ENCODE measurements at places on chromosomes 16 and 17.
A peak's percentile ranks its signal among the peaks of the same experiment; 100 is the strongest.

- no peak for DNase-seq
These were observed 76.1 kb upstream of the SDK2 start for GRCh38 chr17:73720187-73720834.

DNA sequence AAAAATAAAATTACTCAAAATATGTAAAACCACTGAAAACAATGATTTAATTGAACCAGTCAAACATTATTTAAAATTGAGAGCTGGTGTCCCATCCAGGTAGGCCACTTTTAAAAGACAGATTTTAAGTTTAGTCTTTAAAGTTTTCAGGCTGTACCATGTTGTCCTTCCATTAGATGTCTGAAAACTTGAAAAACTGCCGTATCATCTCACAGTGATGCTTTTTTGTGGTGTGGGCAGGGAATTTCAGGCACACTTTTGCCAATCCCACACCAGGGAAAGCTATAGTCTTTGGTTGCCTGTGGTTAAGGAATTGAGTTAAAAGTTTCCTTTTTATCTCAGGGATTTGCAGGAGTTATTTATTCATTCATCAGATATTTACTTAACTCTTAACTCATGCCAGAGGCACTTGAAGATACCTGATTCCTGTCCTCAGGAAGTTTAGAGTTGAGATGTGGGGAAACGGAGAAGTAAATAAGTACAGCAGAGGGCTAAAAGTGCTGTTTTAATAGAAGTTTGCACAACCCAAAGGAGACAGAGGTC lies 3.2 kb downstream of the SNTB2 start:
- no peak for DNase-seq

GRCh38 chr16:84763629-84764028 lies 56.2 kb upstream of the CRISPLD2 start:
- no peak for DNase-seq

GRCh38 chr16:72815348-72816318 lies 232.3 kb downstream of the ZFHX3 start:
- no peak for DNase-seq

DNA sequence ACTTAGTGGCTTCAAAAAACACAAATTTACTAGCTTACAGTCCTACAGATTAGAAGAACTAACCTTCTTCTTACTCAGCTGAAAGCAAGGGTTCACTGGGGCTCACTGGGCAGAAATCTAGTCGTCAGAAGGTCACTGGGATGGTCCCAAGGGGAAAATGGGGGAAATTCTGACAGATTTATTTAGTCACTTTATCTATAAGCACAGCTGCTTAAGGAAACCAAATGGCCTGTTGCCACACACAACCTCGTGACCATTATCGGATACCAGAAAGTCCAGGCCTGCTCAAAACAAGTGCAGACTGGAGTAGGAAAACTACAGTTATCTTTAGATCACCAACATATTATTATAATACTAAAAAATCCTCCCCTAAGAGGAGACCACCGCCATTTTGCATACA lies 374.6 kb upstream of the ASIC2 start:
- no peak for DNase-seq

DNA sequence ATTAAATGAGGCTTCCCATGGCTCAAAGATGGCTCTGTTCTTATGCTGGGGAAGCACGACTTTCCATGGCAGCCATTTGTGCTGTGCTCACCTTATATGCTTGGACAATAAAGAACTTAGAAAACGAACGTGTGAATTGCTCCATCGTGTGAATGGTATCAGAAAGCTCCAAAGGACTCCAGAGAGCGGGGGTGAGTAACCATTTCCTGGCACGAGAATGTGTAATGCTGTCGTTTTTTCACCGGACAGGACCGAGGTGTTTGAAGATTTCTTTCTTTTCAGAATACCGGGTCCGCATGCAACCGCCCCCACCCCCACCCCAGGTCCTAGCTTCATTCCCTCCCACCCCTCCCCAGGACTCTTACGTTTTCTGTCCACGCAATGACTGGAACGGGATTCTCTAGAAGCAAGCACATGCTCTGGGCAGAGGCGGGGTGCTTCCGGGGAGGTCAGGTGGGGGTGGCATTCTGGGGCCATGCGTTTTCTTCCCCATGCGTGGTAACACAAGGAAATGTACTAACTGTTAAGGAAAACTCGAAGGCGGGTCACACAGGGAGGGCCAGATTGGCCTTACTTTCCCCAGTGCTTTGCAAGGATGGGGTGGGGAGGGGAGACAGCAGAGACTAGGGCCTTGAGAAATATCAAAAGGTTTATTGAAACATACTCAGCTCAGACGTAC lies 26.2 kb downstream of the GPRC5B start:
- DNase-seq = no peak

- DNase-seq = no peak
These were observed 510 bp upstream of the RAB40B start for GRCh38 chr17:82698974-82699442.

- no peak for DNase-seq
These were observed 39.4 kb upstream of the SMPD3 start for GRCh38 chr16:68487669-68488068.

GRCh38 chr16:35391328-35391727 lies 1931.9 kb downstream of the TP53TG3F start:
- no peak for DNase-seq

- no peak for DNase-seq
These were observed 303.7 kb downstream of the ZFHX3 start for GRCh38 chr16:72744076-72744793.

- DNase-seq = no peak
These were observed 134.7 kb downstream of the RBFOX3 start for GRCh38 chr17:79476074-79476652.

GRCh38 chr16:79430191-79430678 lies 170.3 kb downstream of the MAF start:
- DNase-seq = no peak

DNA sequence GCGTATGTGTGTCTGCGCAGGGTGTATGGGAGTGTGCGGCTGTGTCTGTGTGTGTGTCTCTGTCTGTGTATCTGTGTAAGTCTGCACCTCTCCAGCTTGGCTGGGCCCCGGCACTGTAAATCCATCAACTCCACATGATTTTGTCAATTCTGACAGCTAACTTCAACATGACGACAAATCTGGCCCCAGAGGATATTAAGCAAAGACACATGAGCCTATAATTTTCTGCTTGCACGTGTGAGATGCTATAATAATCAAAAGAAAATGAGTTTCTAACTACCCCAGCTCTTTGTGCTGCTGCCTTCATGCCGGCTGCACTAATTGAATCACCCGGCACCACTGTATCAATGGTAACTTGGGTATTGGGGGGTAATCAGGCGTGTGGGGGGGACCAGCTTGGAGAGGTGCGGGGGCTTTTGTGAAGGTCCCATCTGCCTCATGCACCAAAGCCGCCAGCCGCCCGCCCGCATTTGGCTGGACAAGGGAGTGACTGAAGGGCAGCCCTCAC lies 57.6 kb upstream of the LHX1 start:
- DNase-seq = no peak

- DNase-seq = peak; percentile 45
These were observed 26.3 kb downstream of the NFE2L1 start for GRCh38 chr17:48074322-48075081.

GRCh38 chr17:1147664-1148063 lies 32.1 kb downstream of the ABR start:
- DNase-seq = no peak

DNA sequence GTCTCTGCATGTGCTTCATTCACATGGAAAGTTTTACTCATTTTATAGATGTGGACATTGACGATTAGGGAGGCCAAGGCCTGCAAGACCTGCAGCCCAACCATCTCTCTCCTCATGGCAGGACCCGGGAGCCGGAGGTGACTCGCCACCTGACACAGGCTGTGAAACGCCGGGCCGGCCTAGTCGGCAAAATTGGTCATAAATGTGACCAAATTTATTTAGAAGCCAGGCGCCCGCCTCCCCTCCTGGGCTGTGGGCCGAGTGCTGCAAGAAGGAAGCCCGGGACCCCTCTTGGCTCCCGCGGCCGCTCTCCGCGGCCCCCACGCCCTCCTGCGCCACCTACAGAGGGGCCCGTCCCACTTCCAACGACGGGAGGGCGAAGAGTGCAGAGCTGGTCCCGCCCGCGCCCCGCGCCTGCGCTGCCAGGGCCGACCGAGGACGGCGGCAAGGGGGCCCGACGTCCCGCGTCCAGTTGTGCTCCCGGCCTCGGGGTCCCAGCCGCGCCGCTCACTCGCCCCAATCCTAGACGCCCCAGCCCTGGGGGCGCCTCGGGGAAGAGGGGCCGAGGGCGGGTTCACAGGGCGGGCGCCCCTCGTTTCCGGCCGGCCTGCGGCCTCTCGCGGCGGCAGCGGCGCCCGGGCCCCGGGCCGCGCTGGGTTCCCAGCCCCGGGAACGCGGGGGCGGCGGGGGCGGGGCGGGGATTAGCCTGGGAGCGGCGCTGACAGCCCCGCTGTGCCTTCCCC lies 47.5 kb downstream of the WNT3 start:
- no peak for DNase-seq

DNA sequence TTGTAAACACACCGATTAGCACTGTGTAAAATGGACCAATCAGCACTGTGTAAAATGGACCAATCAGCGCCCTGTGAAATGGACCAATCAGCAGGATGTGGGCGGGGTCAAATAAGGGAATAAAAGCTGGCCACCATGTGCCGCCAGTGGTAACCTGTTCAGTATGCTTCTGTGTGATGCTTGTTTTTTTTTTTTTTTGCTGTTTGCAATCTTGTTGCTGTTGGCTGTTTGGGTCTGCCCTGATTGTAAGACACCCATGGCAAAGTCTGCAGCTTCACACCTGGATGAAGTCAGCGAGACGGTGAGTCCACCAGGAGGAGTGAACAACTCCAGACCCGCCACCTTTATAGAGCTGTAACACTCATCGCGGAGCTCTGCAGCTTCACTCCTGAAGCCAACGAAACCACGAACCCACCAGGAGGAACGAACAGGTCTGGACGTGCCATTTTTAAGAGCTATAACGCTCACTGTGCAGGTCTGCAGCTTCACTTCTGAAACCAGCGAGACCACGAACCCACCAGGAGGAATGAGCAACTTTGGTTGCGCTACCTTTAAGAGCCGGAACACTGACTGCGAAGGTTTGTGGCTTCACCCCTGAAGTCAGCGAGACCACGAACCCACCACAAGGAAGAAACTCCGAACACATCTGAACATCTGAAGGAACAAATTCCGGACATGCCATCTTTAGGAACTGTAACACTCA lies 85.0 kb upstream of the MED9 start:
- DNase-seq = no peak

DNA sequence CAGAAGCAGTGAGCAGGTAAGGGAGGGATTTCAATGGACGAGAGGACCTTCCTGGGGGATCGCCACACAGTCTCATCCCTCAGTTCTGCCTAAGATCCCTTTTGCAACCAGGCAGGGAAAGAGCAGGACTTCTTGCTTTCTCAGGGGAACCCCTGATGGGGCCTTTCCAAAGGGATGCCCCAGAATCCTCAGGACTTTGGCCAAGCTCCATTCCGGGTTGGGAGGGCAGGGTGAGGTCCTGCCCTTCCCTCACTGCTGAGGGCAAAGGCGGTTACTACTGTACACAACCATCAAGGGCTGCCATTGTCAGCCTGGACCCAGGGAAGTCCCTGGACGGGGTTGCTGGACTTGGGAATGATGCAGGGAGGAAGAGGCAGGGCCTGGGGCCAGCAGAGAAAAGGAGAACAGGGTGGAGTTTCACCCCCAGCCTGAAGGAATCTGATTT lies 9.7 kb downstream of the PRR29 start:
- DNase-seq = no peak

DNA sequence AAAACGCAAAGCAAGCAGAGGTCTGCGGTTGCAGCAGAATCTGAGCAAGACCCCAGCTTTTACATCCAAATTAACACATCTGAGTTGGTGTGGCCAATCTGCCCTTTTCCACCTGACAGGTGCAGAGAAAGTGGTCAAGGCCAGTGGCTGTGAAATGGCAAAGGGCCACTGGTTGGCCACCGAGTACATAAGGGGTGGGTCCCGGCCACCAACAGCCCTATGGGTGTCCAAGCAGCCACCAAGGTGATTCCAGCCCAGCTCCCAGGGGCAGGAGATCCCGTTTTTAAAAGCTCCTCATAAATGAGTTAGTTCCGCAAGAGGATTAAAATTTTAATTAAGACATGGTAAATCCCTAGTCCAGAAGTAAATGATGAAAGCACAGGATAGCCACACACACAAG lies 29.1 kb downstream of the USP7 start:
- no peak for DNase-seq

GRCh38 chr17:55769625-55770000 lies 18.8 kb downstream of the PCTP start:
- DNase-seq = no peak

DNA sequence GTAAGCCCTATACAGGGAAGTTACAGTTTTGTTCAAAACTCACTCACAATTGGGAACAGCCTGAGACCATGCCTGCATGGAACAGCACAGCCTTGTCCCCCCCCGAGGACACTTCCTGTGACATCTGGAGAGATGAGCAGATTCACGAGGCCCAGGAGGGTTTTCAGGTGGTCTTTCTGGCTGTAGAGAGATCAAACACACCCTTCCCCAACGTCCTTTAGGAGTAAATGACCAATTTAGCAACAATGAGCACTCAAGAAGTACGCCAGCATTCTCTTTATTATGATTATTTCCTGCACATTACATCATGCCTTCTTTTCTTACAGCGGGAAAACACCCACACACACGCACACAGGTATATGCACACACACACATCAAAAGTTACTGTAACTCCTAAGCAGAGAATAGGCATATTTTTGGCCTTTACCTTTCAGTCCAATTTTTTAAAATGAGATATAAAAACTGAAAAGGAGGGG lies 39.0 kb downstream of the ADCY9 start:
- DNase-seq = no peak

DNA sequence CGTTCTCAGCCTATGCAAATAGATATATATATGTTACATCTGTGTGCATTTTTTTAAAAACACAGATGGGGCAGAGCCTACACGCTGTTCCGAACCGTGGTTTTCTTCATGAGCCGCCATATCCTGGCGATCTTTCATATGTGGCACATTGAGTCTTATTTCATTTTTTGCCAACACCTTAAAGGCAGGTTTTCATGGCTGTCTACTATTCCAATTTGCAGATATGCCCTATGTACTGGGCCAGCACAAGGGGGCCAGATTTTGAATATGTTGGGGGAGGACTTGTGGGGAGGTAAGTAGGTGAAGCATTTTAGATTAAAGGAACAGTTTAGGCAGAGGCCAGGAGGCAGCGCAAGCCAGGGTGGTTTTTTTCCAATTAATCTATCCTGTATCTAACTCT lies 16.0 kb downstream of the WFDC1 start:
- DNase-seq = no peak

- DNase-seq = no peak
These were observed 16.0 kb upstream of the NCBP3 start for GRCh38 chr17:3861761-3862681.

DNA sequence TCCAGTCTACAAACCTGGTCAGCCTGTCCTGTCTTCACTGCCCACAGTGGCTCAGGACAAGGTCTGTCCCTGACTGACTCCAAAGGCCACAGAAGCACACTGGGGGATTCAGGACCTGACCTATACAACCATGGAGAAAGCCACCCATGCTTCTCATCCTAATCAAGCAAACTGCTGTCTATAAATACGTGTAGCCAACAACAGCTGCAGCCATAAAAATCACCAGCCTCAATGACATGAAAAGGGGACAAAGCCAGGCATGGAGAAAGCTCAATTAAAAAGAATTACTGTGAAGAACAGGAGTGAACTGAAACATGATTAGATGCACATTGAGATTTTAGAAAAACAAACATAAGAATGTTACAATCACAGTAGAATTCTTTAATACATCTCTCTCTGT lies 170.1 kb downstream of the CDK5R1 start:
- no peak for DNase-seq
